ENCODE measurements at places on chromosomes 5 and 9.

- no peak for DNase-seq
Measured at GRCh38 chr9:95780121-95780520, 95.4 kb upstream of the ERCC6L2 start.

GRCh38 chr5:72065751-72066255 is 41.5 kb upstream of the MAP1B start:
- DNase-seq, result no peak

- no peak for DNase-seq
Measured at GRCh38 chr5:78377056-78377717, 16.8 kb downstream of the SCAMP1 start.

DNA sequence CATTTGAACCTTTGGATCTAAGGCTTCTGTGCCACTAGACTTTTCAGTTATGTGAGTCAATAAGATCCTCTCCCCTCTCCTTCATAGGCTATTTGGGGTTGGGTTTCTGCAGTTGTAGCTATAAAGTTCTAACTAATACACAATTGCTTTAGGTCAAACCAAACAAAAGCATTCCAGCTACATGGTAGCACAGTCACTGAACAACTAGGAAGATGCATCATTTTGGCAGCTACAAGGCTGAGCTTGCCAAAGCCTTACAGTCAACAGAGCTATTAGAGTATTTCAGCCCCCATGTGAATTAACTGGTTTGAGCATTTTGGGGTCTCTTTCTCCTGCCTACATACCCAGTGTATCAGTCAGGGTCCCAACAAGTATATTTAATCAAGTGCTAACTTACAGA is 234.6 kb downstream of the ZNF608 start:
- no peak for DNase-seq

DNA sequence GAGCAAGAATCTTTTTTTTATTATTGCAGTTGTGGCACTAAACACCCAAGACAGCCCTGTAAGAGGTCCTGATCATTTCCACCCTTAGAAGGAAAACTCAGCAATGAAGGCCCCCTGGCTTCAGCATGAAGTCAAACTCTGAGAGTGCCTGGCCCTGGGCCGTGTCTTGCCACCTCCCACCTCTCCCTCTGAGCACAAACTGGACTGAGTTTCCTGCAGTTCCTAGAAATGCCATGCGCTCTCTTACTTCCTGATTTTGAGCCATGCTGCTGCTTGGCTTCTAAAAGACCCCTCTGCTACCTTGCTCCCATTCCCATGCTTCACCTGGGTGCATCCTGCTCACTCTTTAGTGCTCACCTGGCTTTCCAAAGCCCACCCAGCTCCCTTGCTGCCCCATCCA is 140.4 kb upstream of the KLF9 start:
- DNase-seq, result no peak

DNA sequence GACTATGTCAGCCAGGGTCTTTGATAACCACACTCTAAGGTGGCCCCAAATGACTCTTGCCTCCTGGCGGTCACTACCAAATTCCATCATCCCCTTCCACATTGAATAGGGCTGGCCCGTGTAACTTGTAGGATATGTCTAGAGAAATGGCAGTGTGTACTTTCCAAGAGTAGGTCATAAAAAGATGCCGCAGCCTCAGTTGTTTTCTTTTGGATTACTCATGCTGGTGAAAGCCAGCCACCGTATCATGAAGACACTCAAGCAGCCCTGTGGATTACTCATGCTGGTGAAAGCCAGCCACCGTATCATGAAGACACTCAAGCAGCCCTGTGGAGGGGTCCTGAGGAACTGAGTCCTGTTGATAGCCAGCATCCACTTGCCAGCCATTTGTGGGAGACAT is 172.0 kb upstream of the TBC1D2 start:
- DNase-seq, result no peak

GRCh38 chr5:31412324-31412723 is 119.6 kb downstream of the DROSHA start:
- DNase-seq, result no peak

Data from stimulated activated CD4-positive, alpha-beta T cell treated with anti-CD3 and anti-CD28 coated beads, TNF-alpha, amount 100 ng/mL, for 1 hour (primary cell).